ENCODE measurements at places on chromosomes 13 and 19.

DNA sequence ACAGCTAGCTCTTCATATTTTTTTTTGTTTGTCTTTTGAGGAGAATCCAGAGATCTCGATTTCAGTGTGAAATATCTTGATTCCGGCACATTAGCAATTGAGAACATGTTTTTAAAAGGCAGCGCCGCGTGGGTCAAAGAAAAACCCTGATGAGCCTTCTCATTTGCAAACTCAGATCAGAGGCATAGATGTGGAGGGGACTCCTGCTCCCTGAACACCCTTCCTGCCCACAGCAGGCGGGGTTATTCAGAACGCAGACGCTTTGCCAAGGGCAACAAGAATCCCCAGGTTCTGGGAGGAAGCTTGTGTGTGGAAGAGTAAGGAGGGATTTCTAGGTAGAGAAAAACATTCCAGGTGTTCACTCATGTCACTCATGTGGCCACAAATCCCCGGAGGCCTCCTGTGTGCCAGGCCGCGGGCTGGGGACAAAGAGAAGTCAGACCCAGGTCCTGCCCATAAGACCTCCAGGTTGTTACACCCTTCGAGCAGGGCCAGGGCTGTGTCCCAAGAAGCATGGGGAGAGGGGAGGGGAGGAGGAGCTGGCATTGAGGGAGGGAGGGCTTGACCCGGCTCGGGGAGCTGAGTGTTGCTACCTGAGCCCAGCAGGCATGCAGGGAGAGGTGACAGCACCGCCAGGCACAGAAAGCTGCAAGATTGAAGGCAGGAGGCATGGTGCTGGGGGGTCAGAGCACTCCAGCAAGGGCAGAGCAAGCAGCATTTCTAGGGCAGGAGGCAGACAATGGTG, 15.9 kb upstream of the IGLON5 start:
- DNase-seq = no peak

- no peak for DNase-seq
These were observed 20.5 kb upstream of the STRN4 start for GRCh38 chr19:46766569-46767317.

DNA sequence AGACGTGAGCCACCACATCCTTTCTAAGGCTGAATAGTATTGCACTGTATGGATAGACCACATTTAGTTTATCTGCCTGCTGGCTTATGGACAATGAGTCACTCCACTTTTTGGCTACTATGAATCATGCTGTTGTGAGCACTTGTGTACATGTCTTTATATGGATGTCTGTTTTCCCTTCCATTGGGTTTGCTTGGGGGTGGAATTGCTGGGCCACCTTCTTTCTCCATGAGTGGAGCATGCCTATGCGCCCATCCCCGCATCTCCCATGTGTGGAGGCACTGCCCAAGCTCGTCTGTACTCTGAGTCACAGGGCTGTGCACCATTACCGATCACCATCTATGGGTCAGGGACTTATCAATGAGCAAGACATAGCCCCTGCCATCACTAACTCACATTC, 127.2 kb upstream of the GJB6 start:
- DNase-seq = no peak

- DNase-seq = peak; percentile 44
These were observed 4.9 kb upstream of the N4BP2L1 start for GRCh38 chr13:32432856-32433255.

DNA sequence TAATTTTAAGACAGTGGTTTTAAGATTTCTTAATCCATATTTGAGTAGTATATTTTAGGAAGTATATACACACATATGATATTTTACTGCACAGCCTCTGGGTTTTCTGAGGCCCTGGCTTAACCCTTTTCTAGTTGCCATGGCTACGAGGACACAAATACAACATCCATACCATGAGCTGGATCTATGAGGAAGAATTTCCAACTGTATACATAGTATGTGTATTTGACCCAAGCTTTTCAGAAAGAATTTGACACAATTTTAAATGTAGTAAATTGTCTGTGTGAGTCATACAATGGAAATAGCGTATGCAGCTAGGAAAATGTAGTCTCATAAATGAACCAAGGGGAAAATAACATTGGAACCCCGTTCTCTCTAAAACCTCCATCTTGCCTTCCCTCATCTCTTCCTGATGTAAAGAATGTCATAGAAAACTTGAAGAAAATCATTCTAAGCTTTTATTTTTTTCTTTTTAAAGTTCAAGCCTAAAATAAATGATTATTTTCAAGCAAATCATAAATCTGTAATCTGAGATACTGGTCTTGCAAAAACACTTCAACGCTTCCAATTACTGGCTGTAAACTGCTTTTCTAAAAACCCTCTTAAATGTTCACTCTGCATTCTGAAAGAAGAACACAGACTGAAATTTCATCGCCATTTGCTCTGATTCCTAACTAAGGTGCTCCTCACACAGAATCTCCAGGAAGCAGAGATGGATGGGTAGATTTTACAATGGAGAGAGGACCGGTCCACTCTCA, 172.4 kb downstream of the LACC1 start:
- DNase-seq = no peak

DNA sequence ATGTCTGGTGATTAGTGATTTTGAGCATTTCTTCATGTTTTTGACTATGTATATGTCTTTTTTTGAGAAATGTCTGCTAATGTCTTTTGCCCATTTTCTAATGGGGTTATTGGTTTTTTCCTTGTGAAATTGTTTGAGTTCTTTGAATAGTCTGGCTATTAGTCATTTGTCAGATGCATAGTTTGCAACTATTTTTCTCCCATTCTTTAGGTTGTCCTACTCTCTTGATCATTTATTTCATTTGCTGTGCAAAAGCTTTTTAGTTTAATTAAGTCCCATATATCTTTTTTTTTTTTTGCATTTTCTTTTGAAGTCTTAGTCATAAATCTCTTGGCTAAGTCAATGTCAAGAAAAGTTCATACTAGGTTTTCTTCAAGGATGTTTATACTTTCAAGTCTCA, 449.8 kb downstream of the DACH1 start:
- DNase-seq = no peak

- DNase-seq = no peak
These were observed 166.0 kb upstream of the UBL3 start for GRCh38 chr13:30016398-30016797.
